ENCODE measurements at places on chromosomes 2 and 18. TPM values are rescaled to one million over a fixed set of nuclear protein-coding genes. Genes with fewer than 3 reads are reported as not detected.
A peak's percentile ranks its signal among the peaks of the same experiment; 100 is the strongest.

Gene ALKAL2
- total RNA-seq, result not detected

Gene MYOM1
- total RNA-seq, result 0.86 TPM

Gene TEKT4
- not detected for total RNA-seq

Gene ITGA4
- total RNA-seq, result 145 TPM

Gene XDH
- 0.32 TPM for total RNA-seq

Gene CTAGE1
- total RNA-seq, result 0.43 TPM

Gene ITGB6
- total RNA-seq, result not detected

Gene COL4A4
- total RNA-seq, result under 0.01 TPM

Gene RGPD4
- not detected for total RNA-seq

Gene RBKS
- total RNA-seq, result 1.3 TPM

DNA sequence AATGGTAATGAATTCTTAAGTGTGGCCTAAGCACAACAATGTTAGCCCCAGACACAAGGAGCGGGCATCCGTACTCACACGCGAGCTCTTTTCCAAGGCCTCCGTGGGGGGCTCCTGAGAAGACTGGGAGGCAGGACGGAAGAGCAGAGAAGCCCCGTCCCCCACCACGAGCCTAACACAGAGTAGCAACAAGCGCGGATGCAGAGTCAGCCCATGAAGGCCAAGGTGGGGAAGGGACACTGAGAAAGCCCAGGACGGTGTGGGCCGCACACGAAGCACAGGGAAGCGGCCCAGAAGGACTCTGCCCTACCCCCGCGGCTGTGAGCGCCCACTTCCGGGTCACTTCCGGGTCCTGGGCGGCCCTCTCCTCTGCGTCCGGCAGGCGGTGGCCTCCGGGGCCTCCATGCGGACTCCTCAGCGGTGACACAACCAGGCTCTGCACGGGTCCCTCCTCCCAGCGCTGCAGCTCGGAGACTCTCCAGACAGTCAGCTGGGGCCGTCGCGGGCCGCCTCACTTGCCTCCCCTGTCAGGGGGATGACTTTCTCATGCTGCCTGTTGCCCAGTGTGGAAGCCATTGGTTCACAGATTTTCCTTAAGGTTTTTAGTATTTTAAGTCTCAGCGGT is 151.5 kb downstream of the MTCL1 start:
- DNase-seq, result no peak

DNA sequence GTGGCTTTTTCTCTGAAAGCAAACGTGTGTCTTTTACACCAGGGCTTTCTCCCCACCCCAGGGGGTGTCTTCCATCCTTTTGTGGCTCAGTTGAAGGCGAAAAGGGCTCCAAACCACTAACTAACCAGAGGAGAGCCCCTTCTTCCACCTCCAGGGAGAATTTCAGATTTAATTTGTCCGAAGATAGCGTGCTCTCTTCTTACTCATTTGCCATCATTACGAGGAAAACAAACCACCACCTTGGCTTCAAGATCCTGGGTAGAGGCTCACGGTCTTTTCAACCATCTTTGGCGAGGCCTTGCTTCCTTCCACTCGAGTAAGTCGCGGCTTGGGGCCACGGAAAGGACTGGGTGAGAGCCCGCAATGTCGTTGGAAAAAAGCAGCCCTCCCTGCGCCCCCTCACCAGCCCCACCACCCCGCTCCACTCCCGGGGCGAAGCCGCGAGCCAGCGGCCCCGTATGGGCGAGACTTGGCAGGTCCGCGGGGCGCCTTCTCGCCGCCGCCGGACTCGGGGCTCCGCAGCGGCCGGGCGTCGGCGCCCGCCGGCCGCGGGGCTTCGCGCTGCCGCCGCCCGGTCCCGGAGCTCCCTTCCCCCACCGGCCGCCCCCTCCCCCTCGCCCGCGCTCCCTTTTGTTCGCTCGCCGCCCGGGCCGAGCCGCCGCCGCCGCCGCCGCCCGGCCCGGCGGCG is 1.7 kb upstream of the ZNF532 start:
- peak; percentile 53 for DNase-seq

DNA sequence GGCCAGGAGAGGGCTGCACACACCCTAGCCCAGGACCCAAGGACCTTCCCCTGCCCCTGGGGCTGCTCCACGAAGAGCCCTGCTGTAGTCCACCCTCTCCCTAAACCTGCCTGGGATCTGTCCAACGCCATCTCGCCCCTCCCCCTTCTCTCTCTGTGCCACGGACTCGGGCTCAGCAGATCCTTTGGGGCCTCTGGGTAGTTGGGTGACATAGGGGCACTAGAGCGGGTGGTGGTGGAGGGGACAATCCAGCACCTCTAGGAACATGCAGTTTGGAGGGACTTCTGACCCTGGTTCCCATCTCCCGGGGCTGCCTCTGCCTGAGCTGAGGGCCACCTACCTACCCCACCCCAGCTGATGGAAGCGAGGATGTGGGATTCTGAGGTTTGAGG is 7.3 kb upstream of the CRYBA2 start:
- DNase-seq, result no peak

- DNase-seq, result no peak
Measured at GRCh38 chr2:140650825-140651224, 1480.0 kb downstream of the LRP1B start.

DNA sequence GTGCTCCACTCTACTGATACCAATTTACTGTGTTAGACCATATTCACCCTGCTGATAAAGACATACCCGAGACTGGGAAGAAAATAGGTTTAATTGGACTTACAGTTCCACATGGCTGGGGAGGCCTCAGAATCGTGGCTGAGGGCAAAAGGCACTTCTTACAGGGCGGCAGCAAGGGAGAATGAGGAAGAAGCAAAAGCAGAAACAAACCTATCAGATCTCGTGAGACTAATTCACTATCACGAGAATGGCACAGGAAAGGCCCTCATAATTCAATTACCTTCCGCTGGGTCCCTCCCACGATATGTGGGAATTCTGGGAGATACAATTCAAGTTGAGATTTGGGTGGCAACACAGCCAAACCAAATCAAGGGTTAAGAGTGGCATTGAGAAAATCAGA is 65.2 kb downstream of the LDLRAD4 start:
- no peak for DNase-seq

DNA sequence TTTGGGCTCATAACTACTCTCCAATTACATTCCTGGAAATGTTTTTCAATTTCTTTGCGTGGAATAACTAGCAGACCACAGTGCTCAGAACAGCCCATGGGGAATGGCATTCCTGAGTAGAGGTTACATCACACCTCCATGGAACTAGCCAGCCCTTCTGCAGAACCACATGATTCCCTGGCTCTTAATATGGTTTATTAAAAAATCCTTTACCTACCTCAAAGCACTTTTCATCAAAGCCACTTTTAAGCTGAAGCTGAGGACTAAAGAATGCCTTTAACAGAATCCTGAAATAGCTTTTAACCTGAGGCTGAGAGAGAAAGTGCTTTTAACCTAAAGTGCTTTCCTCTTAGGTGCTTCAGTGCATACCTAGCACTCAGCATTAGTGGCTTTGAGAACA is 376.3 kb downstream of the ARHGAP15 start:
- DNase-seq, result no peak

DNA sequence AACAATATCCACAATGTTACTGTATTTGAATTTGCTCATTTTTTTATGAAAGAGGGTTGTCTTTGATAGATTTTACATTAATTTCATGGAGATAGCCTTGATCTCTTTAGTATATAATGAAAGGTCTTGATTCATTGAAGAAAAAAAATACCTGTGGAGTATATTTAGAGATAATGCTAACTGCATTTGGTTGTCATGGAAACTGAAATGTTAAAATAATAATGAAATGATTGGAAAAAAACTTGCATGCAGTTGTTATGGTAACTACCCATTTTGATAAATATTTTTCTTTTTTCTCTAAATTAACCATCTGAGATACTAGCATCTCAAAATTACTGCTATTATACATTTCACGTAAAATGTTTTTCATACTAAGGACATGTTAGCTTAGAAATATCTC is 712.7 kb upstream of the FAM98A start:
- no peak for DNase-seq

DNA sequence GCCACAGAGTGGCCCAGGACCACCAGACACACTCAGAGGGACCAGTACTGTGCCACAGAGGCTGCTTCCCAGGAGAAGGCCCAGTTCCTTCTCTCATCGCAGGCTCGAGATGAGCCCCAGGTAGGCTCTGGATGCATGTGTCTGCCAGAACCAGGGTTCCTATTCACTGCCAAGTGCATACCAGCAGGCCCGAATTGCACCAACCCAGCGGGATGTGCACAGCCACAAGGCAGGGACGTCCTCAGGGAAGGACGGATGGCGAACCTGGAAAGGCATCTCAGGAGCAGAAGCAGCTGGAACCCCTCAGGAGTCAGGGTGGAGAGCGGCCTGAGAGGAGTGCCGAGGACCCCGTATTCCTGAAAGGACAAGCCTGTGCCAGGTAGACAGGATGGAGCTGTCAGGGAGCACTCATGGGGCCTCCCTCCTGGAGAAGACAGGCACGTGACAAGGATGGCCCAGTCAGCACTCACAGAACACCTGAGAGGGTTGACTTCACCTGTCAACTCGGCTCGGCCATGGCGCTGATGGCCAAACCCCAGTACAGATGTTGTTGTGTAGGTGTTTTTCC is 73.7 kb downstream of the PTGR3 start:
- no peak for DNase-seq

DNA sequence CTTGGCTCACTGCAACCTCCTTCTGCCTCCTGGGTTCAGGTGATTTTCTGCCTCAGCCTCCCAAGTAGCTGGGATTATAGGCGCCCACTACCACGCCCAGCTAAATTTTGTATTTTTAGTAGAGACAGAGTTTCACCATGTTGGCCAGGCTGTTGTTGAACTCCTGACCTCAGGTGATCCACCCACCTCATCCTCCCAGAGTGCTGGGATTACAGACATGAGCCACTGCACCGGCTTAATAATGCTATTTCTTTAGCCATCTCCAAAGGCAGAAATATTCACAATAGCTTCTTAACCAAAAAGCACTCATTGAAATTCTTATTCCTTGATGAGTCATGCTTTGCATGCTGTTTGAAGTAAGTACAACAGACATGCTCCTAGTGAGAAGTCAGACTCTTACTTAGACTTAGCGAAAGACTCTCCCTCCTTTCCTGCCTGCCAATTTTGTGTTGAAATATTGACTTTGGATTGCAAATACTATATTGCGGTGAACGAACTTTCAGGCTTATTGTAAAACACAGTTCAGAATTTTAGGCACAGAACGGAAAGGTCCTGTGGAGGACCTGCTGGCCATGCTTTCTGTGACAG is 4.4 kb downstream of the ACTR3 start:
- DNase-seq, result peak; percentile 74

DNA sequence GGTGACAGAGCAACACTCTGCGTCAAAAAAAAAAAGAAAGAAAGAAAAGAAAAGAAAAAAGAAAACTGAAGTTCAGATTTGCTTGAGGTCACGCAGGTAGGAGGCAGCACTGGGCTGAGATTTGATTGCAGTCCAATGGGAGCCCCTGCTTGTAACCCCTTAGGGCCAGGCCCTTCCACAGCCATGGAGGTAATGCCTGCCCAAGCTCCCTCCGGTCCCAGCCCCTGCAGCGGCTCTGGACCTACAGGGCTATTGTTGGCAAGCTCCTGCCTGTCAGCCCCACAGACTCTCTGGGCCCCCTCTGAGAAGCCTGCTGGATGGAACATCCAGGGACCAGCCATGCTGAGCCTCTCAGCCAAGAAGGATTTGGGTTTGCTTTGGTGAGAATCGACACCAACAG is 12.2 kb downstream of the ZFP36L2 start:
- DNase-seq, result no peak

DNA sequence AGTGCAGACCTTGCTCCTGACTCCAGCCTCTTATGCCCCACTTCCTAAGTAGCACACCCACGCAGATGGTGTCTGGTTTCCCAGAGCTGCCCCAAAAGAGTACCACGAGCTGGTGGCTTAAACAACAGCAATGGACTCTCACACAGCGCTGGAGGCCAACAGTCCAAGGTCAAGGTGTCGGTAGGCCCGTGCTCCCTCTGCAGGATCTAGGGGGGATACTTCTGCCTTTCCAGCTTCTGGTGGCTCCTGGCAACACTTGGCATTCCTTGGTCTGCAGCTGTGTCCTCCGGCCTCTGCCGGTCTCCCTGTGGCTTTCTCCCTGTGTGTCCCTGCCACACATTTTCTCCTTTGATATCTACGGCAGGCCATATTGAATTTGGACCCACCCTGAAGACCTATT is 99.0 kb downstream of the TSHZ1 start:
- peak; percentile 7 for DNase-seq

GRCh38 chr2:10812362-10813162 is at the start of gene PDIA6:
Gene PDIA6, minus strand, starts transcription at chr2:10812785. Its CDS starts 89 bp downstream, at chr2:10812696.
- peak; percentile 97 for DNase-seq

DNA sequence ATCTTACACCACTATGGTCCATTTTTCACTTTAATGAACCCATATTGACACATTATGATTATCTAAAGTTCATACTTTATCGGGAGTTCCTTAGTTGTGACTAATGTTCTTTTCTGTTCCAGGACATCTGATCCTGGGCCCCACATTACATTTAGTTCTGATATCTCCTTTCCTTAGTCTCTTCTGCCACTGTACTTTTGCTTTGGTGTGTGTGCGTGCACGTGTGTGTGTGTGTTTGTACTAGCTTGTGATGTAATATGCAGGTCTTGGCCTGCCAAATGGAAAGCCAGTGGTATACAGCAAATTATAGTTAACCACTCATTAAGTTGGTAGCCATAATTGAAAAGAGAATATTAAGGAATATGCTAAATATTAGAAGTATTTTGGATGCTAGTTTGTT is 88.0 kb downstream of the CDC42EP3 start:
- no peak for DNase-seq

DNA sequence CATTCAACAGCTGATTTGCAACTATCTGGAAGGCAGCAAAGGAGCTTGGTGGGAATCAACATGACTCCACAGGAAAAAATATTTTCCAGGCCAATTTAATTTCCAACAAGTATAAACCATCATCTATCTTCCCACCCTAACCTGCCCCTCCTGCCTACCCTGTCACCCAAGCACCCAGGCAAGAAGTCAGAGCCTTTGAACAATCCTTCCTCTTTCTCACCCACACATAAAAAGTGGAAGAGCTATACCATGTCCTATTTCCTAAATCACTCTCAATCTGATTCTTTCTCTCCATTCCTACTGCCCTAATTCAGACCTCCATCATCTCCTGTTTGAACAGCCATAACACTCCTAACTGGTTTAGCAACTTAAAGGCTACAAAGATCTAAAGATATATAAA is 12.7 kb downstream of the SPIRE1 start:
- DNase-seq, result no peak

- DNase-seq, result no peak
Measured at GRCh38 chr2:160490733-160491685, 2.6 kb downstream of the RBMS1 start.

Data from fibroblast of villous mesenchyme (primary cell).